ENCODE measurements at places on chromosomes 2 and 18. TPM values are rescaled to one million over a fixed set of nuclear protein-coding genes. Genes with fewer than 3 reads are reported as not detected.

DNA sequence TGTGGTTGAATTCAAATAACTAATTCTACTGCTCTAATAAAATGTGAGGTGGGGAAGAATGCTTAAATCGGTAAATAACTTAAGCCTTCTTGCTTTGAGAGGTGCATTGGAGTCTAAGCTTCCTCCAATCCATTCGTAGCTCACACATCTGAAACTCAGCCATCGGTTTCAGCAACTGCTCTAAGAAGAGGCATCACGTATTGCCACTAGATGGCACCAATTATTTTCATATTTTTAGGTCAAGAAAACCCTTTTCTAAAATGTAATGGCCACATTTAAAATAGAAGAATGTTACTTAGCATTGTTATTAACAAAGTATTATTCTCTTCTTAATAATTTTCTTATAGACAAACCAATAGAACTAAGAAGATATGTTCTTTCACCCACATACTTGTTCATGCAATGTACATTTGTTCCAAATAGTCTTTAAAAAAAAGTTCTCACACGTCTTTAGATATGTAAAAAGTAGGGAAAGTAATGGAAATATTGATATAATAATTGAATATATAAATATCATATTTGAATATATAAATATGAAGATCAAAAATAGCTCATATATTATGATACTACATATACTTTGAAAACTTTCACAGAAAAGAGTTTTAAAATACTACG is 229.8 kb downstream of the CCDC178 start:
- peak; percentile 20 for DNase-seq

GRCh38 chr2:233009661-233010060 is 3.4 kb downstream of the NGEF start:
- no peak for DNase-seq

DNA sequence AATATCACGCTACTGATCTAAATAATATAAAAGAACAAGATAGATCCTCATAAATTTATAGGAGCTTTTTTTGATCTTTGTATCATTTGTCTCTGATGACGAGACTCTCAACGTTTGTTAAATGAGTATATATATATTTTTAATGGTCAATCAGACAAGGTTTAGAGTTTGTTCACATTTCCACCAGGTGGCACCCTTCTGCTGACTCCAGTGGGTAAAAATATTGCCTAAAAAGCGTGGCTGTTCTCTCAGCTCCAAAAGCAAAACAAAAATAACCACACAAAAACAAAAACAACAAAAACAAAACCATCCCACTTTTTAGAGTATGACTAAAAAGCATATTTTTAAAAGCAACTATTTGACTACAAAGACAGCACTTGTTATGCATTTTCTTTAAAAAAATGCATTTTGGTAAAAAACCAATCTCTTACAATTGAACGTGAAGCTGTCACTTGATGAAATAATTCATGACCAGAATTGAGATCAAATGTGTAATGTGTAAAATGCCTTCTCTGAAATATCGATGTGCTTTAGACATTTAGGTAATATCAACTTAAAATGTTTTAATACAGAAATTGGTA is 723.2 kb downstream of the DPP10 start:
- DNase-seq: no peak

The PLA2R1 gene
- 70.5 TPM for polyA plus RNA-seq

The CHAC2 gene
- polyA plus RNA-seq: 4.6 TPM

GRCh38 chr2:129702416-129703176 is 276.9 kb upstream of the RAB6C start:
- no peak for DNase-seq

DNA sequence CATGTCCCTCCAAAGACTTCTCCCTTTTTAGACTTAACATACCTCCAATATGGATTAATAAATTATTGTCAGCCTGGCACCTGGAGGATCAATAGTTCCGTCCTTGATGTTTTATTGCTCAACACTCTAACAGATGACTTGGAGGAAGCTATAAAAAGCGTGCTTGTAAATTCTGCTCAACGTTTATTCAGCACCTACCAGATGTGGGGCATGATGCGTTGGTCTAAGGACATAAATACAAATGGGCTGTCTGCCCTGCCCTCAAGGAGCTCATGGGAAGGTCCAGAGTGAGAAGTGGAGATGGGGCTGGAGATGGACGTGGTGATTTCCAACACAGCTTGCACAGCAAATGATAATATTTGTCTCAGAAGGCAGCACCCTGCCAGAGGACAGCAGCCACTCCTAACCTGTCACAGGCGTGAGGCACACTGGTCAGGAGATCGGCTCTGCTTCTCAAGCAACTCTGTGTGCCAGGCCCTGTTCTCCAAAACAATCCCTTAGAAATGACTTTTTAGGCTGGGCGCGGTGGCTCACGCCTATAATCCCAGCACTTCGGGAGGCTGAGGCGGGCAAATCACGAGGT is 25.5 kb upstream of the ZCCHC2 start:
- DNase-seq: no peak

- no peak for DNase-seq
Measured at GRCh38 chr2:134220344-134220974, 33.4 kb upstream of the MGAT5 start.

The ZBTB7C gene
- polyA plus RNA-seq: 18.6 TPM

- no peak for DNase-seq
Measured at GRCh38 chr2:216402751-216403150, 9.5 kb upstream of the SMARCAL1 start.

The LAPTM4A gene
- 586 TPM for polyA plus RNA-seq

- no peak for DNase-seq
Measured at GRCh38 chr2:12163866-12164265, 417.4 kb downstream of the LPIN1 start.

DNA sequence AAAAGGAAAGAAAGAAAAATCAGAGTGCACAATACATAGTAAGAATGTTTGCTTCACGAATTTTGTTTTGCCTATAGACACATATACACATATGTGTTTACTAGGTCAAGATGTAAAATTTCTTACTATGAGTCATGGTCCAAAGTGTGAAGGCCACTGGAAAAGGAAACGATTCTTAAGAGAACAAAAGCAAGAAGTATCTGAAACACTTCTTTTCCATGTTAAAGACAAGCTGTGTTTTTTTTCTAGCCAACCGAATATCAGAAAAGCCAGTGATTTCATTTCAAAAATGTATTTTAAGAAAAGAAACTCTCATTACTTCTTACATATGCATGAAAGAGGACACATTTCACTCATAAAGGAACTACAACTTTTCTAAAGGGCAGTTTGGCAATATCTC is 24.9 kb downstream of the PECR start:
- no peak for DNase-seq

- no peak for DNase-seq
Measured at GRCh38 chr2:27323596-27324285, 844 bp upstream of the MPV17 start.

DNA sequence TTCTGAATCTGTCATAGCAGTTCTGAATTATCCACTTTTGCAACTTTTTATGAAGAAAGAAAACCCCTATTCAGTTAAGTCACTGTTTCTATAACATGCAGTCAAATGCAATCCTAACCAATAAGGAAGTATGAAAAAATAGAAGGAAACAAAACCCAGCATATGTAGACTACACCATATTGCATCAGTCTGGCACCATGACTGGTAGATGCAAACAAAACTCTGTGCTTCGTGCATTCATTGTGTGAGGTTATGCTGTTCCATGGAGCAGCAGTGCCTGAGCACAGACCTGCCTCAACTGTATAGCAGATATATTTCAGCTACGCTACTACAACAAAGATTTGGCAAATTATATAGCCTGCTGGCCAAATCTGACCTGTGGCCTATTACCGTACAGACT is 325.5 kb downstream of the LRP1B start:
- no peak for DNase-seq

The CNTNAP5 gene
- polyA plus RNA-seq: not detected

GRCh38 chr2:689877-690510 is 12.8 kb upstream of the TMEM18 start:
- DNase-seq: no peak

DNA sequence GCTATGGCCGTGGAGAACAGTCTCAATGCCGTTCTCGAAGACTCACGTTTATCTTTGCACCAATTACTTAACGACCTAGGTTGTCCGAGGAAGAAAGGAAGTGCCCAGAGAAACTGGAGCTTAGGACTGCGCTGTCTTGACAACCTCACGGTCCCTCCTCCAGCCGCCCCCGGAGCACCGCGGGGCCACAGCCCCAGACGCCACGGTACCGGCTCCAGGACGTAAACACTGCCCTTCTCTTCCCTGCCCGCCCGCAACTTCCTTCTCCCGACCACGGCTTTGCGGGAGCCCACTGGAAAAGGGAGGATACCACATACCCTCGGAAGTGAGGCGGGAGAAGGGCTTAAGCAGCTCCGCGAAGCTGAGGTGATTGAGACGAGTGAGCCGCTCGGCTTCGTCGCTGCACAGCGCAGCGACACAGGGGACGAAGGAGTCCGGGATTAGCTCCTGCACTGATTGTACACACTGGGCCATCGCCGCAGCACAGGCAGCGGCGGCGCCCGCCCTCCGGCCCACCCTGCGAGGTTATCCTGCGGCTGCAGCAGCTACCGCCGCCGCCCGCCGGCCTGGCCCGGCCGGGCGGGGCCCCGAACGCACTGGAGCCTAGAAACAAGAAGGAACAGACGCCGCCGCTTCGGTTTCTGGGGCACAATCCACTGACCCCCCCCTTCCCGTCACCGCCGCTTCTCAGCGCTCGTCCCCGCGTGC is 483 bp downstream of the TRAPPC8 start:
- peak; percentile 24 for DNase-seq

GRCh38 chr2:21642647-21643046 is 518.9 kb downstream of the TDRD15 start:
- no peak for DNase-seq

All from right renal pelvis (tissue), 4 donors.